ENCODE measurements at places on chromosomes 11 and 22.

- DNase-seq, result no peak
Measured at GRCh38 chr11:1487851-1488574, 1.4 kb upstream of the MOB2 start.

- DNase-seq, result peak; percentile 69
Measured at GRCh38 chr11:64745521-64746328, 1.8 kb upstream of the RASGRP2 start.

- no peak for DNase-seq
Measured at GRCh38 chr22:20061481-20061861, 18.6 kb upstream of the DGCR8 start.

DNA sequence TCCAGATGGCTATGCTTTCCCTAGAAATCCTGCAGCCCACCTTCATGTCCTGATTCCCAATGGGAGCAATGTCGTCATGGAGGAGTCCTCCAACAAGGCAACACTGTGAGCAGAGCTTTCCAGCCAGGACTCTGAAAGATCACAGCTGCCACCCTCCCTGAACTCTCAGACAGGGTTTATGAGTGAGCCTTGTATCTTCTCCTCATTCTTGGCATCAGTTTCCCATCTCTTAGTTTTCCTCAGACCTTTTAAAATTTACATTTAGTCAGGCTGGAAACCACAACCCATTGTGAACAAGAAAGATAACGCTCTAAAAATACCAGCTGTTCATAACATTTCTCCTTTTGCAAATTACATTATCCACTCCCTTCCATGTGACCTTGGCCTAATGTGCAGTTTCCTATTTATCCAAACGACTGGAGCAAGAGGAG, 15.6 kb upstream of the LYVE1 start:
- no peak for DNase-seq

GRCh38 chr11:6497069-6497839, at the start of gene DNHD1:
Gene DNHD1 (plus strand): TSS chr11:6497280. CDS start chr11:6498216, 936 bp downstream.
- no peak for DNase-seq

DNA sequence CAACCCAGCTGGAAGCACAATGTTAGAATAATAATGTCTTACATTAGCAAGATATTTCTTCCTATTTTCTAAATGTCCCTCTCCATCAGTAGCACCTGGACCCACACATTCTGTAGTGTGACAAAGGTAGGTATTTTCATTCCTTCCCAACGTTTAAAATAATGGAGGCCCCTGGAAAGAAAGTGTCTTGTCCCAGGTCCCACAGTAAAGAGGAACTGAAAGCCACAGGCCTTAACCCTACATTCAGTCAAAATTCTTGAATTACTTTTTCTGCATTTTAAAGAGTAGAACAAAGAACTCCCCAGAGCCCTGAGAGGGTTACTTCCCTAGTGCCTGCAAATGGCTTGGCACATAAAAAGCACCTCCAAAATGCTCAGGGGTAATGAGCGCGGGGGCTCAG, 26.3 kb downstream of the OPCML start:
- DNase-seq, result no peak

DNA sequence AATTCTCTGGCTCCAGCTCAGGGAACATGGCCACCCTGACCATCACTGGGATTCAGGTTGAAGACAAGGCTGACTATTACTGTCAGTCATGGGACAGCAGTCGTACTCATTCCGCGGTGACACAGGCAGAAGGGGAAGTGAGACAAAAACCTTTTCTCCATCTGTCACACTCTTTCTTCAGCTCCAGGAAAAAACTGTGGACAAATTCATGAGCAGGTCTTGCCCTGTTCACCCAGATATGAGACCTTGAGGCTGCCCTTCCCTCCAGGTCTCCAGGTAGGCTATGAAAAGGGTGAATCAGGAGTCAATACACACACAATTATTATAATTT, 39.4 kb upstream of the GGTLC2 start:
- no peak for DNase-seq

DNA sequence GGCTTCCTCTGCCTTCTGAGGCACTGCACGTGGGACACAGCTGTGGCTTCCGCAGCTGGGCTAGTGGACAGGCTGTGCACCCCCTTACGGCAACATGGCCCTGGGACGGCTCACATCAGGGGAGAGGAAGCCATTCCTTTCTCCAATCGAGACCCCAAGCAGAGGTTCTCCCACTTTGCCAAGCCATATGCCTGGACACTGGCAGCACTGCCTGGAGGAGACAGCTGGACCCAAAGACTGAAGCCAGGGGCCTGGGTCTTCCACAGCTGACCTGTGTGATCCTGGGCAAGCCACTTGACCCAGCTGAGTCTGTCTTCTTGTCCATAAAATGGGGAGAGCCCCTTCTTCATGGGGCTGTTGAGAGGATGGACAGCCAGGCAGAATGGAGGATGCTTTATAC, 65.4 kb downstream of the SHISAL1 start:
- DNase-seq, result no peak

DNA sequence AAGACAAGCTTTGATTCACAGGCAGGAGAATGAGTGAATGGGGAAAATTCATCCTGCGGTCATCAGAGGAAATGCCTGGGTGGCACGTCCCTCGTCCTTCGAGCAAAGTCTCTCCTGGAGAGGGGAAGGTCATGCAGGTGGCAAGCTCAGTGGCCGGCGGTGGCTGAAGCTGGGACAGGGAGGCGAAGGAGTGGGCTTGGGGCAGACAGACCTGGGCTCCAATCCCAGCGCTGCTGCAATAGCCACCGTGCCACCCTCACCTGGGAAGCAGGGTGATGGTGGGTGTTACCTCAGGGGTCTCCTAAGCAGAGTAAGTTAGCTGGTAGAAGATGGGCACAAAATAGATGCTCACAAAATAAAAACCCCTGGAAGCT, 22.4 kb upstream of the CACNG2 start:
- DNase-seq, result no peak

- no peak for DNase-seq
Measured at GRCh38 chr11:111407652-111408051, 28.6 kb upstream of the POU2AF1 start.

DNA sequence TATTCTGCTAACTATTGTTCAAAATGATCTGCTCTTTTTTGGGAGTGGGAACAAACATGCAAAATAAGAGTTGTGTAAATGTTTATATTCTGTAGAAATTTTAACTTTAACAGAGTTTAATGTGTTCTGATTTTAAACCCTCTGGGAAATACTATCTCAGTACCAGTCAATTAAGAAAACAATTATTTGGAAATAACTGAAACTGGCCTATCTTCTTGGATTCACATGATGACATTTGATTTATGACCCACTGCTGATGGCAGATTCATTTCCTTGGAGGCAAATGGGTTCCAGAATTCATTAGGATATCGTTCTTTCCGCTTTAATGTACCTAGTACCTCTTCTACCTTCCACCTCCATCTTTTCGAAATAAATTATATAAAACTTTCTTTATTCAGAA, 5.5 kb downstream of the SIK2 start:
- DNase-seq, result no peak

DNA sequence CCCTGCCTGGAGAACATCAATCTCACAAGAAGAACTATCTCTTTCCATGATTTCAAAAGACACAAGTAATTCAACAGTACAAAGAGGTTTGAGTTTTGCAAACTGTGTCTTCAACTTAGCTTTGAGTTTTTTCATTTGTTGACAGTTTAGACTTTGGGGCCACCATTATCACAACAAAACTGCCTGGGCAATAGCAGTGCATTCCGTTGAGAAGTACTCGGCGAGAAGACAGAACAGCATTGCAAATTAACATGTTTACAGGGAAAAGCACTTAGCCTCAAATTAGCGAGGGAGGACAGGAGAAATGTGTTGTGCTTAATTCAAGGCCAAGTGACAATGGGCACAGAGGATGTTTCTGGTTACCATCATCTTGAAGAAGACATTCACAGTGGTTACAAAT, 133.2 kb upstream of the MPPED2 start:
- DNase-seq, result no peak

DNA sequence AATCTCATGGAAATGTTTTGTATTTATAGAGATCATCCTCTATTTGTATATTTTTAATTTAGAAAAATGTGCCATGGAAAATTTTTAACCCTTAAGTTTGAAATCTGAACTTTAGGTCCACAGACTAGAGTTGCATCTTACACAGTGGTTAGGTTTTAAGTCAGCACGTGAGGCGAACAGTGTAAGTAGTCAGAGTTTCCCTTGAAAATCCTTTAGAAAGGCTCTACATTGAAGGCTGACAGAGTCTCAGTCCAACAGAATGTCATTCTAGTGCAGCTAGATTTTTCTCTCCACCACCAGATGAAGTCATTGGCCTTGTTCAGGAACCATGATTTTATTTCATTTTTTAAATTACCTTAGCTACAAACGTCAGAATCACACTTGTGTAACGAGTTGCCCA, 18.7 kb downstream of the HMGXB4 start:
- DNase-seq, result no peak

DNA sequence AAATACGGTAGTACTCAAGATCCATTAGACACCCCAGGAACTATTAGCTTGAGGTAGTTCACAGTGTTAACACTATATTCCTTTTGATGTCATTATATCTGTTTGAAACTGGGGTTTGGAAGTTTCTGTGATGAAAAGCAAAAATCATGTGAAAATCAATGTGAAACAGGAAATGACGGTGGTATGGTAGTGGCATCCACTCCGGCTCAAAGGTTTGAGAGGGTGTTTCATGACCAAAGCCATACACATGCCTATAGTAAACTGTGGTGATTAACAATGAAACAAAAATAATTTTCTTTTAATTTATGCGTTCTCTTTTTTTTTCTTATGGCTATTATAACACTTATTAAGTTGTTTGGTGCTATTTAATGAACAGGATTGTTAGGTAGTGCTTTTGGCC, 10.9 kb downstream of the RAB38 start:
- no peak for DNase-seq

DNA sequence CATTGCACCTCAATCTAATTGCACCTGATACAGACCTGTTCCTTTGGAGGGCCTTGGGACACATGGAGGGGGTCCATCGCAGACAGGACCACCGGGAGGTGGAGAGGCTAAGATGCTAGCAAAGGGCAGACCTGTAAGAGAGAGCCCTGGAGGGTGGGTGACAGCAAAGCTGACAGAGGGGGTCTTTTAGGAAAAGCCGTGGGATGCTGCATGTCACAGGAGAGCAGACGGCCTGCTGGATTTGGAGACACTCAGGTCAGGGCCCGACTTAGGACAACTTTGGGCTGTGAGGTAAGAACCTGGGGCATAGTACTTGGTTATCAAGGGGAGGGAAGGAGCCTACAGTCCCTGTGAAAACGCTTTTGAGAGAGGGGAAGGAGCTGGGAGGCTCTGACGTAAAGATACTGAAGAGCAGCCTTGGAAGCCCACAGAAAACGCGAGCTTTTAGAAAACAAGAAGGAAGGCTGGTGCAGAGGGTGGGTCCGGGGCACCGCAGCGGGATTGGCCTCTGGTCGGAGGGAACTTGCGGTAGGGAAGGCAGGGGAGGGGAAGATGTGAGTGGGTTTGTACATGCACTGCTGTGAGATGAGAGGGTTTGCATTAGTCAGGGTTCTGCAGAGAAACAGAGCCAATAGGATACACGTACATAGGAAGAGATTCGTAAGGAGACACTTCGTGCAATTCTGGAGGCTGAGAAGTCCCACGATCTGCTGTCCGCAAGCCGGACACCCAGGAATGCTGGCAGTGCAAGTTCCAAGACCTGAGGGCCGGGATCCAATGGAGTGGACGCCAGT, 868.5 kb downstream of the TBC1D22A start:
- no peak for DNase-seq

GRCh38 chr22:46053563-46054090, 76.7 kb upstream of the WNT7B start:
- peak; percentile 36 for DNase-seq

GRCh38 chr22:30297276-30297990, 8.1 kb upstream of the CASTOR1 start:
- DNase-seq, result no peak

- peak; percentile 7 for DNase-seq
Measured at GRCh38 chr22:20494978-20495860, at the start of gene KLHL22. Gene KLHL22 (minus strand): TSS chr22:20495795. CDS start chr22:20489211, 6,584 bp downstream.

DNA sequence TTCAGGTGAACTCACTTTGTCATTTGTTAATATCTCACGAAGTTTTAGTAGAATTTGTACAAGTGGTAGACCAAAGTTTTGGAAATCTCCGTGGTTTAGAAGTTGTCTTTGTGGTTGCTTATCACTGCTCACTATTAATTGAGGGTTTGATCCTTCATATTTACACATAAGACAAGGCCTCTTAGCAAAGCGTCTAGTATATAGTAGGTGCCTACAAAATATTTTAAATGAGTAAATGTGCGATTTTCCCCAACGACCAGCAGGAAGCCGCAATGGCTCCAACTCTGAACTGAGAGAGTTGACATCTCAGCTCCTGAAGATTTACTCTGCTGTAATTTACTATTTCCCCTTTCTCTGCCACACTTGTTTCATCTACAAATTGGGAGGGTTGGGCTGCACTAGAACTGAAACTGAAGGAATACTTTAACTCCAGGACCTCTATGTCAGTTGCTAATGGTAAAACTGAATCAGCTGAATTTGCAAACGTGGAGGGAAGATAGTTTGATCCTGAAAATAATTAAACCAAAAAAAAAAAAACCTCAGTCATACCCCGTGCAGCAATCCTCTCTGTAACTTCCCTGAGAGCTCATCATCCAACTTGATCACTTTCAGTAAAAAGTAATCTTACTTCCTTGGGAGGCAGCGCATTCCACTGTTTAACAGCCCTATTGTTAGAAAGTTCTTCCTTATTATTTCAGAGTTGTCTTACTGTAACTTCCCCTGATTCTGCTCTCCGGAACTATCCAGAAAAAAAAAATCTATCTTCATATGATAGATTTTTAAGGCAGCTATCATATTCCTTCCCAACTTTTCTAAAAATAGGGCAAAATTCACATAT, 1.3 kb upstream of the SBF2 start:
- DNase-seq, result no peak

GRCh38 chr22:20258021-20258299, 10.2 kb downstream of the RTN4R start:
- DNase-seq, result no peak

DNA sequence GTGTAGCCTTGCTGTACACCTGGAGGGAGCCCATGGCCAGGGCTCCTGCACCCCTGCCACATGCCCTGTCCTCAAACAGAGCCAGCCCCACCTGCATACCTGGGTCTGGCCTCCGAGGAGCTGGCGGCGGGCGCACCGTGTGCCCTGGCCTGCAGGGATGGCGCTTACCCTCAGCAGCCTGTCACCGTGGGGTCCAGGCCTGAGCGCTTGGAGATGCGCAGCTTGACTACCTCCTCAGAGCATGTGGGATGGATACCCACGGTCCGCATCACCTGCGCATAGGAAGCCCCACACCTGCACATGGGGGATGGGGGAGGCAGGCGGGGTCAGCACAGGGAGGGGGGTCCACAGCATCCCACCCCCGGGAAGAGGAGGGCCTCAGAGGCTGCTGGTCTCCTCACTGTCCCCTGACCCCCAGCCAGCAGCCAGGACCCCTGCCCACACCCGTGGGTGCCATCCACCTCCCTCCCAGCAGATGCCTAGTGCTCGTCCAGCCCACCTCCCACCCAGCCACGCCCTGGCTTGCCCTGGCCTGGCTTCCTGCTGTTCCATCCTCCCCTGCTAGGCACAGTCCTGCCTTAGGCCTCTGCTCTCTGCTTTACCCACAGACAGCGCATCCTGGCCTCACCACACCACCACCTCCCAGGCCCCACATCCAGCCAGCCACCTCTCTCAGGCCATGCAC, 22.4 kb upstream of the GNB1L start:
- no peak for DNase-seq

All from T-helper 9 cell (primary cell).